ENCODE measurements at places on chromosomes 6 and 20. TPM values are rescaled to one million over a fixed set of nuclear protein-coding genes. Genes with fewer than 3 reads are reported as not detected.

CTSA gene
- 128 TPM for total RNA-seq

SYNCRIP gene
- 84.3 TPM for total RNA-seq

CLDN20 gene
- not detected for total RNA-seq

HLA-DQB1 gene
- total RNA-seq, result 10.3 TPM

ELOVL2 gene
- total RNA-seq, result not detected

Data from subcutaneous adipose tissue (tissue), 4 donors.